Midbrain (tissue), 1 donor: ENCODE measurements at places on chromosomes 1 and 21.

GRCh38 chr1:224170748-224171478, 12.1 kb upstream of the DEGS1 start:
- DNase-seq: no peak

DNA sequence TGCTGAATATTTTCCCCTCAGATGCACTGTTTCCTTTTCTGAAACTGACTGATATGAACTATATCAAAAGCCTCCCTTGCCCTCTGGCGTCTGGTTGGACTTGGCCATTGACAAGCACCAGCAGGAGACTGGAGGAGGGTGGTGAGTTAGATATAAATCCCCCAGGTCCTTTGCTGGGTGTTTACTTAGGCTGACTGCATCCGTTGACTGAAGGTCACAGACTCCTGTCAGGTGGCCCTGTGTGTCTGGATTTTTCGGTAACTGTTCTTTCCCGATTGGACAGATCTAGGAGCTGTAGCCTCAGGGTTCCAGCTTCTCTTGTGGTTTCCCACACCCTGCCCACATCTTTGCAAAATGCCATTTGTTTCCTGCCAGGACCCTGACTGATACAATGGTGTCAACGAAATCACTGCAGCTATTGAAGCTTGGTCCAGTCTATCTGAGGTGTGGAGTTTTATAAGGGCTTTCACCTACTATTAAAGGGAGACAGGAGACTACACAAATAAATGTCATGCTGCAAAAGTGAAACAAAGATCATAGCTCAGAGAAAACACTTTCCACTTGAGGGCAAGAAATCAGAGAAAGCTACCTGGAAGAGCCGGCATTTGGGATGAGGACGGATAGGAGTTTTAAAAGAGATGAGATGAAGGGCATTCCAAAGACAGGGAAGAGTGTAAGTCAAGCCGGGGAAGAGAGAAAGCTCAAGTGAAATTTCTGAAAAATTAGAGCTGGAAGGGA, 1.5 kb upstream of the MAGI3 start:
- DNase-seq: no peak

DNA sequence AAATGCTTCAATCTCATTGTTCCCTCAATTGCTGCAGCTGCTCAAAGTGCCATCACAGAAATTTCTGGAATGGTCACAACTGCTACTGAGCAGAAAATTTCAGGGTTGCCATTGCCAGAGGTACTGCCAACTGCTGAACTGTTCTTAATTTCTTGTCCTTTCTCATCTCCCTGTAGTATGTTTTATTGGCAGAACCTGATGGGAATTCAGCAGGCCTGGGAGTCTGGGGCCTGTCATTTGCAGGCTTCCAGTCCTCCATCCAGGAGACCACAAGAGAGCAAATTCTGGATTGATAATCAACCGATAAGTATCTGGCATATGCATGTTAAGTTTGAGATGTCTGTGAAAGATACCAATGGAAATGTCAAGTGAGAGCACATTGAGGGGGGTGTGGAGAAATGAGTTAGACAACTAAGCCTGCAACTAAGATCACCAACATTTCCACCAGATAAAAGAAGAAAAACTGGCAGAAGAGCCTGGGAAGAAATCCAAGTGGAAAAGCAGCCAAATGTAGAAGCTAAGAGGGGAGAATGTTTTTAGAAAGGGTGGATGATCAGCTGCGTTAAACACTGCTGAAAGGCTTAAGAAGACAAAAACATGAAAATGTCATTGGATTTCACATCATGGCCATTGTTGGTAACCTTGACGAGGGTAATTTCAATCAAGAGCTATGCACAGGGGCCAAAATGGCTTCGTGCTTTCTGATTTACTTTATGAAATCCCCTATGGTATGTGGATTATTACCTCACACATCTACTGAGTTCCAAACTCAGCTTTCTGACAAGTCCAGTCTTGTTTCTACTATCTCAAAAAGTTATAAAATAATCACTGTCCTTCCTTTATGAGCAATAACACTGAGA, 648.1 kb downstream of the PLPP3 start:
- DNase-seq: no peak

GRCh38 chr1:14654554-14654953, 56.1 kb downstream of the KAZN start:
- no peak for DNase-seq

DNA sequence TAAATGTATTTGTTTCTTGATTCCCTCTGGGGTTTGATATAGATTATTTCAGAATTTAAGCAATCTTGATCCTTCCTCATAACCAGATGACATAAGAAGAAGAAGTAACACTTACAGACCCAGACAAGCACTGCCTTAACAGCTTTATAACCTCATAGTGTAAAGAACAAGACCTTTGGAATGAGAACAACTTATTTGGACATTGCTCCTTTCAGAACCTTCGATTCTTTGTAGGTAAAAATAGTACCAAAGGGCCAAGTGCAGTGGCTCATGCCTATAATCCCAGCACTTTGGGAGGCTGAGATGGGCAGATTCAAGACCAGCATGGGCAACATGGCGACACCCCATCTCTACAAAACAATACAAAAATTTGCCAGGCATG, 15.0 kb downstream of the TM2D1 start:
- no peak for DNase-seq

GRCh38 chr21:38389896-38390295, 108.4 kb downstream of the ERG start:
- DNase-seq: no peak

DNA sequence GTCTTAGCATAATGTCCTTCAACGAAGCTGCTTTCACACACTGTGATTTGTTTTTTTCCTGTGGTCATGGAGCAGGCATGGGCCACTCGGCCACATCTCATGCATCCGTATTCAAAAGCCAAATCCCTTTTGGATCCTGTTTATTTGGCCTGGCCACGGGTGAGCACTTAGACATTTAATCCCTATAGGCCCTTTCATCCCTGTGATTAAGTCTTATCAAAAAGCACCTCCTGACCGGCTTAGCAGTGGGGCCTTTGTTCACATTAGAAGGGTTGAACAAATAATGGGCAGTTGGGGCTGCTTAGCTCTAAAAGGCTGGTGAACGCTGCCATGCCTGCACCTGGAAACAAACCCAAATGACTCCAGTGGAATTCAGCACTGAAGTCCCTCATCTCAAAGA, 2.0 kb downstream of the KCNE2 start:
- DNase-seq: no peak

DNA sequence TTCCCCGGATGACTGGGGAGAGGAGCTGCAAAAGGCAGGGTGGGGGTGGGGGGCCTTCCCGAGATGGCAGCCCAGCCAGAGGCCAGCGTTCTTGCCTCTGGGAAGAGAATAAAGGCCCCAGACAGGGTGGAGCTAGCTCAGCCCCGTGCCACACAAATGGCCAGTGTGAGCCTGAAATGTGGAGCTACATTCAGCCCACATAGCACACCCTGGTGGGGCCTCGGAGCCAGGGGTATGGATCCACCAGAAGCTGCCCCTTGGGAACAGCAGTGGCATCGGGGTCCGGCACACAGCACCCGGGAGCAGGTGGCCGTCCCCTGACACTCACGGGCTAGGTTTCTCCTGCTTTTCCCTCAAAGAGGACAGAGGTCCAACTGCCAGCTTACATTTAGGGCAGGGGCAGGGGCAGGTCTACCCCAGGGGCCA, 93.9 kb downstream of the PDE9A start:
- DNase-seq: no peak

GRCh38 chr1:17833661-17834501, 78.7 kb downstream of the ACTL8 start:
- no peak for DNase-seq

DNA sequence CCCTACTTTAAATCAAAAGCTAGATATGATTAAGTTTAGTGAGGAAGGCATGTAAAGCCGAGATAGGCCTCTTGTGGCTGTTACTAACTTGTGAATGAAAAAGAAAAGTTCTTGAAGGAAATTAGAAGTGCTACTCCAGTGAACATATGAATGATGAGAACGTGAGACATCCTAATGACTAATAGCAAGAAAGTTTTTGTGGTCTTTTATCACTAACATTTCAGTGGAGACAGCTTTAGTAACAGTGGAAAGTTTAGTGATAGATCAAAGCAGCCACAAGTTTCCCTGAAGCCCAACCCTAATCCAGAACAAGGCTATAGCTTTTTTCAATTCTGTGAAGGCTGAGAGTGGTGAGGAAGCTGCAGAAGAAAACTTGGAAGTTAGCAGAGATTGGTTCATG, 73.6 kb upstream of the LRRC8B start:
- no peak for DNase-seq

GRCh38 chr1:216847397-216848036, 124.3 kb upstream of the ESRRG start:
- DNase-seq: no peak

DNA sequence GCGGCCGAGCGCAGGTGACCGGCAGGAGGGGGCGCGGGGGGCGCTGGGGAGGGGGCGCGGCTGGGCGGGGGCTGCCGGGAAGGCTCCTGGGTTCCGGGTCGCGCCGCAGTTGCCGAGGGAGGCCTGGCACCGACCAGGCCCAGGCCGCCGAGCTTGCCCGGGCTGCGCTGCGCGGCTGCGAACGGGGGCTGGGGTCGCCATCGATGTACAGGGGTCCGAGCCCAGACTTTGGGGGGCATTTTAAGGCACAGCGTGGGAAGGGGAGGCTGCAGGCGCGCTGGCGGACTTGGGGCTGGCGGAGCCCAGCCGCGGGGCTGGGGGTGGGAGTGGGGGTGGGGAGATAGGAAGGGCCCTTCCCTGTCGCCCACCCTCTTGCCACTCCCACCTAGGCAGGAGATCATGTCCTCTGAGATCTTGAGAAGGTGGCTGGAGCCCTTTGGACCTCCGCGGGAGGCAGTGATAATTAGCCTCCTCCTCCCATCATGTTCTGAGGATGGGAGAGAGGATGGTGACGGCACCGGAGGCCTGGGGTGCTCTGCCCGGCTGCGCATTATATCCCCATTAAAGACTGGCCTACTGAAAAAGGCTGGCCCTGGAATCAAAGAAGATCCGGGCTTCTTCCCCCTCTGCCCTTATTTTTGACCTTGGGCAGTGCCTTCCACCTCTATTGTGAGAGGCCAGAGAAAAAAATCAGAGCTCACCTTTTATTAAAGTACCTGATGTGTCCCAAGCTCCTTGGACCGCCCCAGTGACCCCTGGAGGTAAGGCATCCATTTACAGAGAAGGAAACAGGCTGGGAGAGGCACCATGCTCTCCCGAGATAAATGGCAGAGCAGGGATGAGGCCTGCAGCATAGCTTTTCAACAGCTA, 497 bp downstream of the FBXO44 start:
- DNase-seq: no peak

DNA sequence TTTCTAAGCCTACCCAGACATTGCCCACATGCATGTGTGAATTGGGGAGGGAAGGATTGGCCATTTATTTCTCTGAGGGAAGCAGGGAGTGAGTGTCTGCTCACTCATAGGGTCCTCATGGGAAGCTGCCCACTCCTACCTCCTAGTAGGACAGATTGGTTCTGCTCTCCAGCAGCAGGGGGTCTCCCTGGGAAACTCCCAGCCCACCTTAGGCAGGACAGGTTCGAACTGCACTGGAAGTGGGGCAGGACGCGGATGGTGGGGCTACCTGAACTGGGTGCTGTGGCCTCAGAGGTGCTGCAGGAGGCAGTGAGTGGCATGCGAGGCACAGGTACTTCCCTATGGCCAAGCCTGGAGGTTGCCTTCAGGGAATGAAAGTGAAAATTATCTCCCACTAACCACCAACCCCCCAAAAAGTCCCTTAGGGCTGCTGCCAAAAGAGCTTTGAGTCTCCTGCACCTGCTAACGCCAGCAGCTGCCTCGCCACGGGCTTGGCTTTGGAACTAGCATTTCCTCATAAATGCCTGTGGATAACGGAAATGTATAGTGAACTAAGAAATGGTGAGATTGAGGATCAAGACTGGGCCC, 157.0 kb upstream of the COA6 start:
- DNase-seq: no peak
